ENCODE measurements at places on chromosomes 7 and 10.

DNA sequence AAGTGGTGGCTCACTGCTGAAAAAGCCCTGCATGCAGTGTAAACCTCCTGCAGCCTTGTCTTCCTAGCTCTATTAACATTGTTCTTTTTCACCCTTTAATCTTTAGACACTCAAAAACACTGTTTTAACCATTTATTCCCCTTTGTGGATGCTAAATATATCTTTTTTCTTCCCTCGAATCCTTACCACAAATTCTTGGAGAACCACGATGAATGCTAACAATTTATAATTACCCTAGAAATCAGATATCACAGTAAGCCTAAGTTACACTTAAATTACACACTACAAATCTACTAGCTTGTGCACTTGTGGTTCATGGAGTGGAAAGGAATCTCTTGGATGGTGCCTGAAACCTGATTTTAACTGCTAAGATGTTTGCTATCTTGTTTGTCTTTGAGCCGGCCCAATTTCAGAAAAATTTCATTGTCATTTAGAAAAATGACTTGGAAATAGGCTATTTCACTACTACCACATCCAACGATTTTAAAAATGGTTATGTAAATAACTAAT is 125.1 kb upstream of the NOBOX start:
- no peak for DNase-seq

- no peak for DNase-seq
Measured at GRCh38 chr7:143369678-143370651, 7.5 kb upstream of the FAM131B start.

GRCh38 chr7:104936546-104936945 is 77.5 kb upstream of the KMT2E start:
- DNase-seq = no peak

DNA sequence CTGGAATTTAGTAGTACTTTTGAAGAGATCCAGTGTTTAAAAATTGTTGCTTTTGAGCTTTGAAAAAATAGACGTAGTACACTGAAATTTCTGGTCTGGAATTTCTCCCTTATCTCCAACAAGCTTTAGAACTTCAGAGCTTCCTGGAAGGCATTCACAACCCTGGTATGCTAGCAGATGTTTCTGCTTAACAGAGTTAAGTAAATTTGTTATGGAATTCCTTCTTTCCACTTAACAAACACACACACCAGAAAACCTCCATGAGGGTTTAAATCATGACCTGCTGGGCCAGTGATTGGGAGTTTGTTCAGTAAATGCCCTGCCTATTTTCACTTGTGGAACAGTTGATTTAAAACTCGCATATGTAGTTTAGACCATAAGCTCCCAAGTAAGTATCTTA is 13.7 kb downstream of the ASB15 start:
- no peak for DNase-seq

DNA sequence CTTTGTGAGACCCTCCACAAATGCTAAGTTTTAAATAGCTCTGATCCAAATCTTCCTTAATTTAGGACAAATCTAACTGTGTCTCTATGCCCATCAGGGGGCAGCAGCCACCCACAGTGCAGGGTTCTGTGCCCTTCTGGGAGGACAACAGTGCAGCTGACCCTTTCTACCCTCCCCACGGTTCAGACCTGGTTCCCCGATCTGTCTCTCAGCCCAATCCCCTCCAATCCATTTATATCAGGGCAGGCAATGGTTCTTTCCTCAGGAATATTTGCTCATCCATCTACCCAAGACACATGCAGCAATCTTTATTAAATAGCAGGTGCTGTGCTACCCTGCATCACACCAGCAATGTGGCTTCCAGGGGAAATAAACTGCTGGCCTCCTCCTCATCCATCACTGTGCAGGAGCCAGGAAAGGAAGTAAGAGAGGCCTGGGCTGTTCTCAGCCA is 4.0 kb upstream of the RBM28 start:
- no peak for DNase-seq

- no peak for DNase-seq
Measured at GRCh38 chr10:27986821-27987220, 12.1 kb downstream of the ODAD2 start.

DNA sequence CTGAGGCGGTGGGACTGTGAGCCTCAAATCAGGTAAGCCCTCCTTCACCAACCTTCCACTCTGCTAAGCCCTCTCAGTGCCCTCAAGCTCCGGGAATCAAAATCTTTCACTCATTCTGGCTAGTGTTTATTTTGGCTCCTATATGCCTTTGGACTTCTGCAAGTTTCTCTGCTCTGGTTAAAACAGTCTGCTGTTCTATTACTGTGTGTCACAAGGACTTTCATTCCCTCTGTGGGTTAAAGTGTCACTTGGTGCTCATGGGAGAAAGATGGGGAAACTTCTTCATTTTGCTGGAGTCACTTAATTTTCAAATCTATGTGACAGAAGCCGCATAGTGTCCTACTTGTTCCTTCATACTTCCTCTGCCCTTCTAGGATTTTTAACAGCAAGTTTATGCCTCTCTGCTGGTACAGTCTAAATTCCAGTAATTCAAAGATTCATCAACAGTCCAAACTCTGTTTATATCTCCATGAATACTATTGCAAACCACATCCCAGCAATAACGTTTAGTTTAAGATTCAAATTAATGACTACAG is 61.3 kb downstream of the CD36 start:
- no peak for DNase-seq

DNA sequence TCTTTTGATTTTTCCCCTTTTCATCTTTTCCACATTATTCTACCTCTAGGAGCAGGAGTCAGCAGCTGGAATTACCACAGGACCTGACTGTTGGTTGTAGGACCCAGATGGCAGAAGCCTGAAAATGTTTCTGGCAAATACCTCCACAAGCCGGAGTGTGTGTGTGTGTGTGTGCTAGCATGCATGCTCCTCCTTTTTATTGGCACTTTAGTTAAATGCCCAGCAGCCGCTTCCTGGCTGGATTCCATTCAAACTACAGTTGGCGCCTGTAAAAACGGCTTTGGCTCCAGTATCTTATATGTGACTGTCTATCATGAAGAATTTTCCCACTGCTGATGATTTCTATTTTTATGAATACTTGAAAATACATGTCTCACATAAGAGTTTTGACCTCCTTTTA is 319.7 kb upstream of the SP4 start:
- no peak for DNase-seq

GRCh38 chr10:78875932-78876331 is 192.8 kb upstream of the ZMIZ1 start:
- DNase-seq = no peak

GRCh38 chr10:92354587-92354986 is 63.6 kb downstream of the MARCHF5 start:
- DNase-seq = no peak

DNA sequence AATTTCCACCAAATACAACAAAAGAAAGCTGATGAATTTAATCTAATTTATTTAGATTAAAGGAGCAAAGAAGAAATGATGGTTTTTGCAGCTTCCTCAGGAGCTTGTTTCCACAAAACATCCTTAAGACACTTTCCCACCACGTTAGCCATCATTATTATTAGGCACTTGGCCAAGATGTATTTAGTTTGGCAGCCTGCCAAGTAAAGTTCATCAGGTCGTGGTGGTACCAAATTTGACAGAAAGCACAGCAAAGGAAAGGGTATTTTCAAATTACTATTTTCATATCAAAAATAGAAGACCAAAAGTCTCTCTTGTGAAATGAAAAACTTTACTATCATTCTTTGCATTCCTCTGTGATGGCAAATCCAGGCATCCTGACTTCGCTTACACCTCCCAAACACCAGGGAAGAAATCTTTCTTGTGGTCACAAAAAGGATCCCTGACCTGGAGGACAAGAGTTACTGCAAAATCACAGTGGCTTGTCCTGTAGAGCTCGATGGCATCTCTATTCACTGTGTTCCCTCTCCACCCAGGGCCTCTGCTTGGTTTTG is 123.1 kb upstream of the INHBA start:
- DNase-seq = no peak

- no peak for DNase-seq
Measured at GRCh38 chr10:11345224-11346054, 266.0 kb downstream of the USP6NL start.

GRCh38 chr10:101451667-101452069 is 97.7 kb downstream of the BTRC start:
- no peak for DNase-seq

DNA sequence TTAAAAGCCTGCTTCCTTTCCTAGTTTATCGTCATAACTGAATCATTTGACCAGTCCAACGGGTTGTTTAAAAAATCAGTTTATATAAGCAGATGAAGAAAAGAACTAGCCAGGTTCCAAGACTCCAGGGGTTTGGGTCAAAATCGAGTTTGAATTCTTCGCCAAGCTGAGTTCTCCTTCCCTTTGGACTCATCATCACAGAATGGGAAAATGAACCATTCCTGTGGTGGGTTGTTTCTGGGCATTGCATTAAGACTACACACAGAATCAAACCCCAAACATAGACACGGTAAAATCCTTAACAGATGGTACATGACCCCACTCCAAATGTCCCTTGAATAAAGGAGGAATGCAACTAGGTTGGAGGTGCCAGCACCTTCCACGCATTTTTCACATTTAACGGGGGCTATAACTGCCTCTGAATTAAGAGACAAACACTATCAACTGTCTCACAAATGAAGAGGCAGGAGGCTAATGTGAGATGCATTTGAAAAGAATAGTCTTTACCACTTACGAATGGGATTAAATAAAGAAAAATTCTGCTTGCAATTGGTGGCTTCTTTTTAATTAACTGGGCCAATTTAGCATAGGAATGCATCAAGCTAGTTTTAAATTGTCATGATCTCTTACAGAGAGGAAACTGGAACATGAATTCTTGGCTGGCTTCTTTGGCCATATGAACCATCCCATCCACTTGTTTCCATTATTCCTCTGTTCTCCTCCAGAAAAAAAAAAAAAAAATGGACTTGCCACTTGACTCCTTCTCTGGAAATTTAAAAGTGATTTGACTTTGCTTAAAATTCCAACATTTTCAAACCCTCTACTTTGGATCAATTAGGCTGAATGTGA is 61.1 kb downstream of the CHST15 start:
- no peak for DNase-seq

DNA sequence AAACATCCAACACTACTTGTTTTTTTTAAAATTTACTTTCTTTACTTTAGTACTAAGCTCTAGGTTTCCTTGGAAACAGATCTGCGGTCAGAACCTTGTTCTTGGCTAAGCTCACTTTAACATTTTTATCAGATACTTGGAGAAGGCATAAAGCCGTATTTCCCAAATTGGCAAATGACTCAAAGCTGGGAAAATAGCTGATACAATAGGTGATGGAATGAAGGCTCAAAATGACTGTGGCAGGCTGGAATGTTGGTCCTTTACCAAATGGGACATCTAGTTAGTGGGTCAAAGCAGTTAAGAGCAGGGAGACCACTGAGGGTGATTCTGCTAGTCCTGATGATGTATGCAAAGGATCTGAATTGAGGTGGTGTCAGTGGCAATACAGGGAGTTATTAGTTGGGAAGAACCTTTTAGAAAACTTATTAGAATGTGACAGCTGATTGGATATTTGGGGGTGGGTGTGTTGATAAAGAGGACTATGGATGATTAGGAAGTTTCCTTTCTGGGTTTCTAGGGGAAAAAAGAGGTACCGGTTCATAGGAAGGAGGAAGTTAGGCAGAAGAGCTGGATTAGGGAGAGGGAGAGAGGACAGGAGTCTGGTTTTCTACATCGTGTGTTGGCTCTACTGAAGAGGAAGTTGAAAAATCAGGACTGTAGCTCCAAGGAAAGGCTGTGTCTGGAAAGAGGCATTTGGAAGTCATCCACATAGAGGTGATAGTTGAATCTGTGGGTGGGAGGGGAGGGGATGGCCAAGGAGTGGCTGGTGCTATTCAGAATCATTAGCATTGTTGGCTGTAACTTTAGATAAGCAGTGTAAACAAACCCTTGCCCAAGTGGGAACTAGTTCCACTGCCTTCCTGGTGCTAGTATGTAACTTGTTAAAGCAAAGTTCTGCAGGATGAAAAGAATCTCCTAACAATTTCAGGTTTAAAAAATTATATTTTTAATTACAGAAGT is 13.1 kb downstream of the PLCE1 start:
- DNase-seq = peak; percentile 20

DNA sequence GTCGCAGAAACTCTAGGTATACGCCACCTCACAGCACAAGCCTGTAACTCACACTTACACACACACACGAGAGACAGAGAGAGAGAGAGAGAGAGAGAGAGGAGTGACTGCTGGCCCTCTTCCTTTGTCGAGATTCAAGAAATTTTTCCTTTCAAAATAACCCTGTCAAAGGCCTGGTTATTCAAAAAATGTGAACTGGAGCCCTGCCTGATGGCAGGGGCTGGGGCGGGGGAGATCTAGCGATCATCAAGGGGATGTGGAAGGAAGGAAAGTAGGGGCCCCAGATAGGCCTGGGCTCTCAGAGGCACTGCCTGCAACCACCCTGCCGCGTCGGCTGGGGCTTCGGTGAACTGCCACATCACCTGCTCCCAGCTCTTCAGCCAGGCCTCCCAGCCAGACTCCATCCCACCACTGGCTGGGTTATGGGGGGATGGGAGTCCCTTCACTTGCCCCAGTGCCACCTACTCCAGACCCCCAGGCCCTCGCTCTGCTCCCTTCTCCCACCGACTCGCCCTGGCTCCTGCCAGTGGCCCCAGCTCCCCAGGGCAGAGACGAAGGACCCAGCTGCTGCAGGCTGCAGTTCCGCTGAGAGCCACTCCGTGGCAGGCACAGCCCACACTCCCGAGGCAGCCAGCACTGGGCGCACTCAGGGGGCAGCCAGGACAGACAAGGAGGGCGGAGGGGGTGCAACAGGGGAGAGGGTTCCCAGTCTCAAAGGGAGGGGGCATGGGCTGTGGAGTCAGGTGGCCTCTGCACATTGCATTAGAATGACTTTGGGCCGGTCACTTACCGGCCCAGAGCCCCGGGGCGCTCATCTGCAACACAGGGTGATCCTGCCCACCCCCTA is 15.3 kb downstream of the KCNH2 start:
- no peak for DNase-seq

DNA sequence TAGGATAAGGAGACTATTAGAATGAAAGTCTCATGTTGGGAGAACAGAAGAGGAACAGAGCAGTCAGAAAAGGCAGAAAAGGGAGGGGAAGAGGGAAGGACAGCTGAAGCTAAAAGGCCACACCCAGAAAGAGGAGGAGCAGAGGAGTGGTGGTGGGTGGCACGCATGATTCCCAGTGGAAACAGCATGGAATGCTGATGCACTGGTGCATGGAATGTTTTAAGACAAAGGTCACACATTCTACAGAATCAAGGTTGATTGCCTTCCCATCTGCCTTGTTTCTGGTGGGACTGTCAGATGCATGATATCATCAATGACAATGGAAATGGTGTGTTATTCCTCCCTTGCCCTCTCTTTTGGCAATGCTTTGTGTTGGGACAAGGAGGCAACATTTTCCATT is 285.4 kb upstream of the MKI67 start:
- no peak for DNase-seq

DNA sequence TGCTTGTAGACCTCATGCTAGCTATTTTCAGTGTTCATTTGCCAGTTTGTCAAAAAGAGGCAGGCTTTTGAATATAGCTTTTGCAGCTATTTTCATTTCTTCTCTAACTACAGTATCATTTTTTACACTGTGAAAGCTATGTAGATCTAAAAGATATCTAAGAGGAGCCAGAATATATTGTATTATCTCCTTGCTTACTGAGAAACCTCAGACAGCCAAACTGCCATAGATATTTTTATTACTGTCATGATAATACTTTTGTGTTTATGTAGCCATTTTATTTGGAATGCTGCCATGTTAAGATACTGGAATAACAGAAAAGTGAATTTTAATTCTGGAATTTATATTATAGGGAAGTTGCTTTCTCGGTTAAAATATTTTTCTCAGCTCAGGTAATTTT is 37.2 kb downstream of the ANKIB1 start:
- DNase-seq = no peak

Data from GOT3 (cell line).